Mesothelial cell of epicardium (in vitro differentiated cells): ENCODE measurements at places on chromosomes 4 and X. TPM values are rescaled to one million over a fixed set of nuclear protein-coding genes. Genes with fewer than 3 reads are reported as not detected.

Gene ERAS
- 0.33 to 0.63 TPM (median 0.54 TPM) in 3 replicates for total RNA-seq

Gene GPR119
- not detected in 3 replicates for total RNA-seq

Gene FRMPD4
- total RNA-seq = 0.02 to 0.07 TPM in 2 of 3 replicates, not detected in the other

Gene MAGEA12
- total RNA-seq = not detected in 3 replicates

Gene ZIC3
- not detected in 3 replicates for total RNA-seq

Gene TMPRSS11A
- 1.6 to 1.8 TPM (median 1.8 TPM) in 3 replicates for total RNA-seq

Gene RENBP
- 7.2 to 8.5 TPM (median 7.2 TPM) in 3 replicates for total RNA-seq

Gene RHOXF2B
- total RNA-seq = not detected in 3 replicates

Gene PPP2R2C
- total RNA-seq = 4.1 to 5.8 TPM (median 5.2 TPM) in 3 replicates

Gene FGA
- total RNA-seq = not detected in 3 replicates

Gene CLCN5
- 52.0 to 54.7 TPM (median 53.0 TPM) in 3 replicates for total RNA-seq

Gene XK
- total RNA-seq = 0.51 to 0.64 TPM (median 0.54 TPM) in 3 replicates

Gene CSTF2
- 15.4 to 18.4 TPM (median 16.3 TPM) in 3 replicates for total RNA-seq

Gene ADH1B
- 0.14 TPM in 1 of 3 replicates, not detected in the others for total RNA-seq

DNA sequence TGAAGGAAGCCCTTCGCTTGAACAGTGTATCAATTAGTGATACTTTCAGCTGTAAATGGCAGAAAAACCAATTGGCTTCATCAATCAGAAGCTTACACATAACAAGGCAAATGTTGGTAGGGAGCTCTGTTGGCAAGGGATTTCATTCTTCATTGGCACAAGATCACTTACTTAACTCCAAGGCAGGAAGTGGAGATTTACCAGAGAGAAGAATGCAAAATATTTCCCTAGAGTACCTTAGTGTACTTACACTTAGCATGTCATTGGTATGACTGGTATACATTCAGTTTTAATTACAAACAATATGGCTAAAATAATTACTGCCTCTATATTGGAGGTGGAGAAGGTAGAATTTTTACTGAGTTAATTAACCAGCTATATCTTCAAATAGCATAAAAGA is 545.0 kb downstream of the GABRG1 start:
- H3K27ac ChIP-seq = no peak overlapping the region
- no peak overlapping the region for H3K4me3 ChIP-seq
- no peaks in the 10 kb centered on the region for H3K36me3 ChIP-seq
- H3K27me3 ChIP-seq = peaks cover 3% of the 10 kb centered on the region
- peaks cover 7% of the 10 kb centered on the region for H3K4me1 ChIP-seq

DNA sequence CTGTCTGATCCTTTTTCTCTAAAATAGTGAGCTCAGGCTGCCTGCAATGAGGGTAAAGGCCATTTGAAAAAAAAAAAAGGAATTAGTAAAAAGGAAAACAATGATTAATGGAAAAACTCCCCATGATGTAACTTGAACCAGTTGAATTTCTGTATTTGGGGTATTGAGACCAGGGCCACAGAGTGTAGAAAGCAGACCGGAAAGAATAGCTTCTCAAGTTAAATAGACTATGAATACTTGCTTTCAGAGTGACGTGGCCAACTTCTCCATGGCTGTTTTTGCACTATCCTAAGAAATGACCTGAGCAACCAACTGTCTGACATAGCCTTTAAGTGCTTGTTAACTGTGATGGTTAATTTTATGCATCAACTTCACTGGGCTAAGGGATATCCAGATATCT is 222.1 kb upstream of the INTU start:
- no peak overlapping the region for H3K4me3 ChIP-seq
- peaks cover 15% of the 10 kb centered on the region for H3K36me3 ChIP-seq
- no peaks in the 10 kb centered on the region for H3K27me3 ChIP-seq
- H3K27ac ChIP-seq = no peak overlapping the region
- no peak for DNase-seq
- H3K4me1 ChIP-seq = peaks cover 23% of the 10 kb centered on the region

DNA sequence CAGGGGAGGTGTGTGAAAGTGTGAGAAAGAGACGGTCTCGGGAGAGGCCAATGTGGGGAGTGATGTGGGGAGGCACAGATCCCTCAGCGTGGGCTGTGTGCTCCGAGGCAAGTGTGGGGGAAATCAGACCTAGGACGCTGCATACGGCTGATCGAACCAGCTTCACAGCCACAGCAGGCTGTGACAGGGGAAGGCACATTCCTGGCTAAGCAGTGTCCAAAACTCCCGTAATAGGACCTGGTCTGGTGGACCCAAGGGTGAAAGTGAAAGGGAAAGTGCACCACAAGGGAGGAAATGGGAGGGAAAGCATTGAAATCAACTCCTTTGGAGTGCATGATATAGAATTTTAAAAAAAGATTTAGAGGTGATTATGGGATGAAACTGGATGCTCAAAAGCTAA is 10.9 kb upstream of the RHOXF2 start:
- H3K27ac ChIP-seq = no peak overlapping the region
- no peaks in the 10 kb centered on the region for H3K4me1 ChIP-seq
- DNase-seq = no peak
- H3K27me3 ChIP-seq = no peaks in the 10 kb centered on the region
- peaks cover 11% of the 10 kb centered on the region for H3K36me3 ChIP-seq

DNA sequence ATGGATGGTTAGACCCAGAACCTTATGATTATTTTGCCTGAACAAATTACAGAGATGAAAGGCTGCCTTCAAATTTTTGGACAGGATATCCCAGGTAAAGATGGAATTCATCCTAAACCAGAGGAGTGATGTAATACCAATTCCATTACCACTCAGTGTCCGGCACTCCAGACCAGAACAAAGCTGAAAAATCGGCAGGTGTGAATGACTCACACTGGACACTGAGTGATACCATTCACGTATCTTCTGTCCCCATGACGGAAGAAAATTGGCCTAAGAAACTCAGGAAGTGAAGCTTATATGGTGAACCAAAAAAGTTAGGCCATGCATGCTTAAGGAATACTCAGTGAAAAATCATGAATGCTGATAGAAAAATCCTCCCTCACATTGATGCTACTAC is 34.5 kb downstream of the PALLD start:
- no peaks in the 10 kb centered on the region for H3K27me3 ChIP-seq
- no peak overlapping the region for H3K4me3 ChIP-seq
- no peak overlapping the region for H3K27ac ChIP-seq
- no peak for DNase-seq
- no peaks in the 10 kb centered on the region for H3K36me3 ChIP-seq

DNA sequence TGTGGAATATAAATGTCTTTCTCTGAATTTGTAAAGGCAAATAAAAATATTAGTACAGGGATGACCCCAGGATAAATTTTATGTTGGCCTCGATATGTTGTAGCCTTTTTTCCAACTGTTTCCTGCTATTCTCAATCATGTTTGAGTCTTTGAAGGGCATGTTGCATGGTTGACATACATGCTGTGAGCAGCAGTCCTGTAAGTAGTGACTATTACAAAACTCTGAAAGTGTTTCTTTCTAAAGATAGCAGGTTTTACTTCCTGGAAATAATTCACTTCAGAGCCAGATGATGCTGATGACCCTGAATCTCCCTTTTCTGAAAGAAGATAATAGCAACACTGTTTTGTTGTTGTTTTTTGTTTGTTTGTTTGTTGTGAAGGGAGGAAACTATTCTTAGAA is 393.0 kb upstream of the GNPDA2 start:
- H3K4me3 ChIP-seq = no peak overlapping the region
- no peaks in the 10 kb centered on the region for H3K36me3 ChIP-seq
- DNase-seq = no peak
- peaks cover 2% of the 10 kb centered on the region for H3K4me1 ChIP-seq
- no peak overlapping the region for H3K27ac ChIP-seq

- H3K4me3 ChIP-seq = no peak overlapping the region
- no peaks in the 10 kb centered on the region for H3K27me3 ChIP-seq
- no peak overlapping the region for H3K27ac ChIP-seq
- H3K36me3 ChIP-seq = no peaks in the 10 kb centered on the region
Observed at GRCh38 chrX:132818638-132819037, 139.8 kb downstream of the HS6ST2 start.

- DNase-seq = peak; percentile 48
- H3K36me3 ChIP-seq = no peaks in the 10 kb centered on the region
- peaks cover 89% of the 10 kb centered on the region for H3K27me3 ChIP-seq
- peak overlapping the region; percentile 71 for H3K4me3 ChIP-seq
- H3K4me1 ChIP-seq = peaks cover 23% of the 10 kb centered on the region
Observed at GRCh38 chr4:13547485-13548041, 3.3 kb upstream of the NKX3-2 start.

DNA sequence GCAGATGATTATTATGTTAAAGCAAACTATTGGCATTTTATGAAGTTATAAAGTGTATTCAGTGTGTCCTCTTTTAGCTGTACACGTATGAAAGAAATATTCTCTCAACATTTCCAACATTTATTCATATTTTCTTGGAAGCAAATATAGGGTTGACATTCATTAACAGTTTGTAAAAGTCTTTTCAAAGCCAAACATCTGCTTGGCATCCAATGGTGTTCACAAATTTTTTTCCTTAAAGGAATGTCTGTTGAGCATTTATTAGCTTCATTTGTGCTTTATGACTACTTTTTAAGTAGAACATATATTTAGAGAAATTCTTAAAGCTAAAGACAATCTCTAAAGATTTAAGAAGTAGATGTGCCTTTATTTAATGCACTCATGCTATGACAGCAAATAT is 83.0 kb downstream of the SHISA3 start:
- no peak overlapping the region for H3K27ac ChIP-seq
- H3K36me3 ChIP-seq = no peaks in the 10 kb centered on the region
- DNase-seq = no peak
- H3K4me3 ChIP-seq = no peak overlapping the region

DNA sequence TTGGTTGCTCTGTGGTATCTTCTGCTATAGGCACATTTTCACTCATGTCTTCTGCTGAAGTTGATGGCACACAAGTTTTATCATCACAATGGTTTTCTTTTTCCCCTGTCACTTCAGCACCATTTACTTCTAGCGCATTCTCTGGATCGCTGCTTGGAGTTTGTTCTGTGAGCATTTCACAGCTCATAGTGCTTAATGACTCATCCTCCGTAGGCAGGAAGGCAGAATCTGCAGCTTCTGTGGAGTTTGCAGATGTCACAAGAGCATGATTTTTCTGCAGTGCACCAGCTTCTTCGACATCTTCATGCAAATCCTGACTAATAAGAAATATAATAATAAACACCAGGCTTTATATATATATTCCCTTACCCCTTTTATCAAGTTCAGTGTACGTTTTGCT is 83.6 kb downstream of the CHM start:
- H3K36me3 ChIP-seq = peaks cover 8% of the 10 kb centered on the region
- no peak overlapping the region for H3K27ac ChIP-seq
- peaks cover 18% of the 10 kb centered on the region for H3K4me1 ChIP-seq
- no peak for DNase-seq
- no peaks in the 10 kb centered on the region for H3K27me3 ChIP-seq

DNA sequence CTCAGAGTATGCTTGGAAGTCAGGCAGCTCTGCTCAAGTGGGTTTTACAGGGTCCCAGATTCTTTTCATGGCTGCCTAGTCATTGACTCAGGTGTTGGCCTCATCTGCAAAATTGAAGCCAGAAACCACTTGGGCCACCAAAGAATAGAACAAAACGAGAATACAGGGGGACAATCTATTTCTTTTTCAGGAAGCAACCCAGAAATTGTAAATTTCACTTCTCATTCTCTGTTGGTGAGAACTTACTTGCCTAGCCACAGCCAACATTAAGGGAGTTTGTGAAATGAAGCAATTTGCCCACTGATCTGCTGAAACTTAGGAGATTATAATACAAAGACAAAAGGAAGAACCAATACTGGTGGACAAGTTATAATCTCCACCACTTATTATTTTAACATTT is 8.6 kb upstream of the TKTL2 start:
- H3K4me1 ChIP-seq = no peaks in the 10 kb centered on the region
- no peak overlapping the region for H3K27ac ChIP-seq
- H3K4me3 ChIP-seq = no peak overlapping the region

GRCh38 chrX:135086197-135086854 is 34.0 kb downstream of the ETDB start:
- H3K4me1 ChIP-seq = no peaks in the 10 kb centered on the region
- H3K4me3 ChIP-seq = no peak overlapping the region
- H3K27ac ChIP-seq = no peak overlapping the region

- no peaks in the 10 kb centered on the region for H3K36me3 ChIP-seq
- H3K4me1 ChIP-seq = peaks cover 36% of the 10 kb centered on the region
- DNase-seq = no peak
- no peak overlapping the region for H3K4me3 ChIP-seq
- H3K27me3 ChIP-seq = no peaks in the 10 kb centered on the region
Observed at GRCh38 chr4:8278421-8279287, 9.1 kb downstream of the HTRA3 start.

DNA sequence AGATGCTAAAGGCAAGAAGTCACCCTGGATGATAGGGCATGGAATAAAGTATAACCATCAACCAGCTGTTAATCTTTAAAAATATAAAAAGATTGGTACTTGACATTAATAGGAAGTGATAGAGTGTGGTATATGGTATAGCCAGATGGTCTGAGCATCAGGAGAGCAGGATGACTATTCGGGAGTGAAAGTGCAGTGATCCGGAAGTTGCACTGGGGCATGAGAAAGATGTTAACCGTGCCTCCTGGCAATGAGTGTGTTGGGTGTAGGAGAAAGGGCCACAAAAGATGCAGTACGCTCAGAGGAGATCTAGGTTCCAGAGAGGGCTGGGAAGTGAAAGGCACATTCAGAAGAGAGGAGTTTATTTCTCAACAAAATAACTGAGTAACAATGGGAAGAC is 65.0 kb downstream of the TSPAN7 start:
- no peak for DNase-seq
- H3K4me1 ChIP-seq = no peaks in the 10 kb centered on the region
- no peak overlapping the region for H3K4me3 ChIP-seq
- H3K27me3 ChIP-seq = peaks cover 7% of the 10 kb centered on the region
- no peaks in the 10 kb centered on the region for H3K36me3 ChIP-seq

GRCh38 chrX:19836337-19836736 is 51.1 kb downstream of the SH3KBP1 start:
- peaks cover 7% of the 10 kb centered on the region for H3K4me1 ChIP-seq
- H3K27ac ChIP-seq = no peak overlapping the region
- no peaks in the 10 kb centered on the region for H3K27me3 ChIP-seq
- no peak for DNase-seq
- no peak overlapping the region for H3K4me3 ChIP-seq
- H3K36me3 ChIP-seq = peaks cover 11% of the 10 kb centered on the region

DNA sequence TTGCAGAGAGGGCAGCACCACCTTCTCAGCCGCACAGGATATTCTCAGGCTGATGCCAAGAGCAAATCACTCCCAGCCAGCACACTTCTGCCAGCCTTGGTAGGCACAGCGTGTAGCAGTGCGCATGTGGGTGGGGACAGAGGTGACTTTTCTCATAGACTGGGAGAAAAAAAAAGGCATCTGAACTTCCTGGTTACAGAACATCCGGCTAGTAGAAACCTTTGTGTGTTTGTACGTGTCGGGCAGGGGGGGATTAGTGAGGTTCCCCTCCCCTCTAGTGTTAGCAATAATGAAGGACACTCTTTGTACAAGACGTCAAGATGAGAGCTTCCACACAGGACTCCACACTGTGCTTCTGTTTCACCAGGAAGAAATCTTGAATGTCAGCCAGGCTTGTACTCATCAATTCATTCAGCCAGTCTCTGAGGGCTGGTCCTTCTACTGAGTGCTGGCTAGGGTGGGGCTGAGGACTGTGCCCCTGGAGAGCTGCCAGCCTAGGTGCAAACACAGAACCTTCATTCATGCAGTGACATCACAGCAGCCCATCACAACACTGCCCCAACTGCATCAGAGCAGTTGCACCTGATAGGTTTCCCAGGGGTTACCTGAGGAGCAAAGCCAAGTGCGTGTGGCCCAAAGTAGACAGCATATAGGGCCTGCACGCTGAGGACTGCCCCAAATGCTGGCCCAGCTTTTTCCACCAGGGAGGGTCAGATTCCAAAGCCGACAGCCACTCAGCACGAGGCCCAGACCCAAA is 34.7 kb downstream of the SLC25A5 start:
- no peak for DNase-seq
- H3K27me3 ChIP-seq = no peaks in the 10 kb centered on the region
- no peak overlapping the region for H3K4me3 ChIP-seq
- no peaks in the 10 kb centered on the region for H3K4me1 ChIP-seq
- H3K36me3 ChIP-seq = peaks cover 2% of the 10 kb centered on the region
- H3K27ac ChIP-seq = no peak overlapping the region
